ENCODE measurements at places on chromosomes 1 and 21.

DNA sequence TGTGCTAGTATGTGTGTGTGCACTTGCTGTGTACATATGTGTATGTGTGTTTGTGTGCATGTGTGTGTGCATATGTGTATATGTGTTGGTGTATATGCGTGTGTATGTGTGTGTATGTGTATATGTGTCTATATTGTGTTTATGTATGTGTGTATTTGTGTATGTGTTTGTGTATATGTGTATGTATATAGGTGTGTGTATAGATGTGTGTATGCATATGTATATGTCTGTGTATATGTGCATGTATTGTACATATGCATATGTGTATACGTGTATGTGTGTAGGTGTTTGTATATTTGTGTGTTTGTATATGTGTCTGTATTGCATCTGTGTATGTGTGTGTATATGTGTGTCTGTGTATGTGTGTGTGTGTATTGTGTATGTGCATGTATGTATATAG is 59.1 kb downstream of the EDN2 start:
- DNase-seq = no peak

GRCh38 chr1:13818926-13819325 is 118.9 kb downstream of the PRDM2 start:
- DNase-seq = no peak

GRCh38 chr1:1199141-1199960 is 7.0 kb downstream of the TNFRSF18 start:
- DNase-seq = no peak

GRCh38 chr1:205715628-205716027 is 34.4 kb downstream of the NUCKS1 start:
- no peak for DNase-seq

DNA sequence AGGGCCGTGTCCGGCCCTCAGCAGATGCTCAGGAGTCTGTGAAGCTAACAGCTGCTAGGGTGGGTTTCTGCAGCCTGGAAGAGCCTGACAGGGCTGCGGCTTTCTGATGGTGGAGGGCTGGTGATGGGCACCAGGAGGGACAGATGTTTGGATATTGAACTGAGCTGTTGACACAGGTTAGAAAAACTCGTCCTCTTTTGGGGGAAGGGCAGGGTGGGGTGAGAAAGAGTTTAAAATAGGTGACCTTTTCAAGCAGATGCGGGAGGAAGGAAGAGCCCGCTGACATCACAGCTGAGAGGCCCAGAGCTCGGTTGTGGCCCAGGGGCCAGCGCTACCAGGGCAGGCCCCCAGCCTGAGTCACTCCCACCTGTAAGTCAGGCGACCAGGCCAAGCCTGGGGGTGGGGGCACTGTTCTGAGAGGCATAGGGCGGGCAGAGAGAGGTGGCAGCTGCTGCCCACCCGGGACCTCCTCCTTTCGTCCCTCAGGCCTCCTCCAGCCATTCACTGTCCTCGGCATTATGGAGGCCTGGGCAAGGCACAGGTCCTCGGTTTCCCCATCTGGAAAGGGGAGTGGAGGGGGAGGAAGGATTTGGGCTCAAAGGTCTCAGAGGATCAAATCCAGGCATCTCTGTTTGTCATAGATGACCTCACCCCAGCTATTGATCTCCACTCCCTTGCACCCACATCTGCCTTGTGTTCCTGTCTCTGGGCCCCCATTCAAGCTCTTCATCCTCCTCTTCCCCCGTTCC is 32.3 kb upstream of the ID3 start:
- DNase-seq = peak; percentile 50

DNA sequence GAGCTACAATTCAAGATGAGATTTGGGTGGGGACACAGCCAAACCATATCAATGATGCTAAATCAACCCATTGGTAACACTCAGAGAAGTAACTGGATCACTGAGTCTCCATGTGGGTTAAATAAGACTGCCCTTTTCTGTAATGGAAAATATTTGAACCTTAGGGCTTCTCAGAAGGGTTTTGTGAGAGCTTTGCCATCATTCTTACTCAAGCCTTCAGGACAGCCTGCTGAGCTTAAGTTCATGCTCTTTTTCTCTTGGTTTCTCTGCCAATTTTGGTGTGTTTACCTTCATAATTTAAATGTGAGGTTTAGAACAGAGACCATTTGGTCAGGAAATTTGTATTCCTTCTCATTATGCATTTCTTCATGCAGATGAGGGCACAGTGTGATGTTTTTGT is 74.7 kb downstream of the DISC1 start:
- no peak for DNase-seq

- no peak for DNase-seq
Measured at GRCh38 chr1:213759359-213760181, 228.2 kb upstream of the PROX1 start.

GRCh38 chr21:34639250-34639649 is 24.3 kb upstream of the RCAN1 start:
- no peak for DNase-seq
